ENCODE measurements at places on chromosomes 12 and 14.

DNA sequence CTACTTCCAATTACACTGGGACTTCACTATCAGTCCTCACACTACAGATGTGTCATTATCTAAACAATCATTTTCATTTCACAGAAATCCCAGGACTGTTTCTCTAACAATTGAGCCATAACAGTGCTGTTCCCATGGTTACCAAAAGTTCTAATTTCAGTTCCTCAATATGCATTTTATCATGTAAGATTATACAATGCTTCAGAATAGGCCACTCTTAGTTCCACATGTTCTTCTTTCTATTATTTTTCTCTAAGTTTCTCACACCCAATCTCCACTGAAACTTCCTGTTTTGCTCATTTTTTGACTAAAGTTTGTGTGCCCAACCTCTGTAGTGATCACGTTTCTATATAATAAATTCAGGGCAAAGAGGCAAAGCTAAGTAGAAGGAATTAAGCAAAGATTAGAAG is 185.8 kb downstream of the DUSP6 start:
- no peak for DNase-seq

DNA sequence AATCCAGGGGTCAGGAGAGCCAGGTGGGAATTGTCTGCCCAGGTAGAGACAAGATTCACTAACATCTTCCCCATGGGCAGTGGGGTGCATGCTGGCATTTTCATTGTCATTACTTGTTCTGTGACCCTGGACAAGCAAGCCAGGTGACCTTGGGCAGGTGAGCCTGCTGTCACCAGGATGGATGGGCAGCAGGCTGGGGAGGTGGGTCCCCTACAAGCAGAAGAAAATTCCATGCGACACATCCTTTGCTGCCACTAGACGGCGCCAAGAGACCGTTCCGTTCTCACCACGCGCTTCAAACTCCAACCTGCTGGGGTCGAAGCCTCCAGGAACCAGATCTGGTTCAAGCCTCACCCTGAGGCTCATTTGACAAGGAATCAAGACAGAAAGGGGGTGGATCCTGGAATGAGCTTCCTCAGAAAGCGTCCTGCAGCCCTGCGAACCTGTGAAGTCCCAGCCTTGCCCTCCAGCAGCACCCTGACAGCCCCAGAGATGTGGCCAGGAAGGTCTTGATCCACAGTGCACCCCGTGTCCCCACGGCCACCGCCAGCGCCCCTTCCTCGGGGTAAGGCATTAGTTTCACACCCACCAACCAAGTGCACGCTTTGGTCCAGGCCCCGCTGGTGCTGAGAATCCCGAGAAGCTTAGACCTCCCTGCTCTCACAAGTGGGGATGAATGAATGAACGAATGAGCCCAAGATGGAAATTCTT is 3.2 kb upstream of the DYNC1H1 start:
- peak; percentile 59 for DNase-seq

DNA sequence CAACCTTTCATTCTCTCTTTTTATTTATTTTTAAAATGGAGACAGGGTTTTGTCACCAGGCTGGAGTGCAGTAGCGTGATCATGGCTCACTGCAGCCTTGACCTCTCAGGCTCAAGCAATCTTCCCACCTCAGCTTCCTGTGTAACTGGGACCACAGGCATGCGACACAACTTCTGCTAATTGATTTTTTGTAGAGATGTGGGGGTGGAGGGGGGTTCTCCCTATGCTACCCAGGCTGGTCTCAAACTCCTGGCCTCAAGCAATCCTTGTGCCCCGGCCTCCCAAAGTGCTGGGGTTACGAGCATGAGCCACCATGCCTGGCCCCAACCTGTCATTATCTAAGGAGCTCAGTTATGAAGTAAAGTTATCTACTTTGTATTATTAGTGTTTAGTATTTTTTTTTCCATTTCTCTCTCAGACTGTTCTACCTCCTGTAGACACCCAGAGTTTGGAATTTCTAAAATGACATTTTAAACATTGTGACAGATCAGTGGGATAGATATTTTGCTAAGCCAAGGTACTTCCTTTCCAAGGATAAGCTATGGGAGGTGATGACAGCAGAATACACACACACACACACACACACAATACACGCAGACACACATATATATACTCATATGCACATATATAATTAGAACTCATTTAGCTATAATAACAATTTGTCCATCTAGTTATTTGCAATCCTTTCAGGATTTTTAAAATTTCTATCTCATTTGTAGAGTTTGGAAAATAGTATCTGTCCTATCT is 2.1 kb upstream of the USP44 start:
- peak; percentile 7 for DNase-seq

GRCh38 chr12:21505888-21506287 is 4.3 kb downstream of the GOLT1B start:
- DNase-seq: no peak

GRCh38 chr14:32985866-32986265 is 47.2 kb downstream of the NPAS3 start:
- no peak for DNase-seq

DNA sequence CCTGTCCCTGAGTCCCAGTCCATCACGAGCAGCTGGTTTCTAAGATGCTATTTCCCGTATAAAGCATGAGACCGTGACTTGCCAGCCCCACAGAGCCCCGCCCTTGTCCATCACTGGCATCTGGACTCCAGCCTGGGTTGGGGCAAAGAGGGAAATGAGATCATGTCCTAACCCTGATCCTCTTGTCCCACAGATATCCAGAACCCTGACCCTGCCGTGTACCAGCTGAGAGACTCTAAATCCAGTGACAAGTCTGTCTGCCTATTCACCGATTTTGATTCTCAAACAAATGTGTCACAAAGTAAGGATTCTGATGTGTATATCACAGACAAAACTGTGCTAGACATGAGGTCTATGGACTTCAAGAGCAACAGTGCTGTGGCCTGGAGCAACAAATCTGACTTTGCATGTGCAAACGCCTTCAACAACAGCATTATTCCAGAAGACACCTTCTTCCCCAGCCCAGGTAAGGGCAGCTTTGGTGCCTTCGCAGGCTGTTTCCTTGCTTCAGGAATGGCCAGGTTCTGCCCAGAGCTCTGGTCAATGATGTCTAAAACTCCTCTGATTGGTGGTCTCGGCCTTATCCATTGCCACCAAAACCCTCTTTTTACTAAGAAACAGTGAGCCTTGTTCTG is 41.6 kb downstream of the DAD1 start:
- DNase-seq: no peak

DNA sequence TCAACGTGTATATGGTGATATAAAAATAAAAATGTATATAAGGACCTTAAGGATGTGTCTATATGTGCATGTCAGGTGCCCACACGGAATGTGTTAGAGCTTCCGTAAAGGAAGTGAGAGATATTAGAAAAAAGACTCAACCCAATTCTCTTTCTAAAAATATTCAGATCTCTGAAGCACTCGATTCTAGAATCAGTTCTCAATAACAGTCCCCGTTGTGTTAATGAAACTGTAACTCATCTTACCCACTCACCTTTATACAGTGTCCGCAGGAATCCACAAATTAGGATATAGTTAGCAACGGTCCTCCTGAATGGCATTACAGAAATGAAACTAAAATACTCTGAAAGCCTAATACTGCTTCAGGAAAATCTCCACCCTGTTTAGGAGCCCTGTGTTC is 29.3 kb downstream of the GRIN2B start:
- DNase-seq: no peak

GRCh38 chr14:95183532-95184412 is 26.4 kb upstream of the DICER1 start:
- DNase-seq: no peak

DNA sequence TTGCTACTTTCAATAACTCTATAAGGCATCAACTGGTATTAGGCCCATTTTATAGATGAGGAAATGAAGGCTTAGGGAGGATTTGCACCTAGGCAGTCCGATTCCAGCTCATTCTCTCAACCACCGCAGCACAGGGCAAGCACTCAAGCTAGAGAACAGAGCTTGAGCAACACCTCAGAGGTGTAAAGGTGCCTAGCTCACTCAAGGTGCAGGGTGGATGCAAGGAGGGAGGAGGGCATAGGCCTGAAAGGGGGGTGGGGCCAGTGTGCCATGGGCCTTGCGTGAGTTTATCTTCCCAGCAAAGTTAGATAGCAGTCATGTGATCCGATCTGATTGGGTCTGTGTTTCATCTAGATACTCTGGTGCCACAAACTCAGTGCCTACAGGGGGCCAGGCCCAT is 10.2 kb upstream of the EMP1 start:
- DNase-seq: no peak

- DNase-seq: no peak
These were observed 36.5 kb downstream of the LRIG3 start for GRCh38 chr12:58883576-58884334.

DNA sequence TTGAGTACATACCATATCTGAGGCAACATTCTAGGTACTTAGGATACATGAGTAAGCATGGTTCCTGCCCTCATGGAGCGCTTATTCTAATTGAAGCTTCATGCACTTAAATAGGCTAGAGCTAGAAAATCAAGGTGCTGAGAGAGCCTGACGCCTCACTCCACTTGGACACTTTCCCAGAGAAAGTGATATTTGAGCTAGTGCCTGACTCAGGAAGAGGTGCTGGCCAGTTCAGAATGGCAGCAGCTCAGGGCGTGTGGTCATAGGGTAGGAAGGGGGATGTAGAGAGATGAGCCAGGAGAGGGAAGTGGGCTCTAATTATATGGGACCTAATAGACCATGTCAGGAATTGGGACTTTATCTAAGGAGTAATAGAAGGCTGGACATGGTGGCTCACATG is 33.3 kb downstream of the TULP3 start:
- no peak for DNase-seq
